NCI-H1694 treated with DMSO at 0.1 percent for 48 hours (cell line): ENCODE measurements at places on chromosomes 5 and 9.

- no peak for DNase-seq
Measured at GRCh38 chr9:108074900-108075299, 585.3 kb upstream of the KLF4 start.

DNA sequence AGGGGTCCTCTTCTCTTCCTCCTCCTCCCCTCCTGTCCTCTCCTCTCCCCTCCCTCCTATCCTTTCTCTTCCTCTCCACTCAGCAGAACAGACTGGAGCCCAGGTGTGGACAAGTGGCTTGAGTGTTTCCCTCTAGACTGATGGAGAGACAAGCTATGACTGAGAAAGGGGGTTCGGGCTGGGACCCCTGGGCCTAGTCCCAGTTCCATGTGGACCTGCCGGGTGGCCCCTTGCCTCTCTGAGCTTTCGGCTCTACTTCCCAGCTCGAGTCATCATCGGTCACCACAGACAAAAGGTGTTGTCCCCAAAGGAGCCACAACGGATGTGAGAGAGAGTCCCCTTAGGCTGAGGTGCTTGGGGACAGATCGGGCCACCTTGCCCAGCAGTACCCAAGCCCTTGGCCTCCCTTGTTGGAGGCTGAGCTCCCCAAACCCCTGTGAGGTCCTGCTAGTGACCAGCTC, 3.4 kb upstream of the RXRA start:
- DNase-seq: no peak

- DNase-seq: no peak
Measured at GRCh38 chr5:16909464-16909863, 26.6 kb downstream of the MYO10 start.

DNA sequence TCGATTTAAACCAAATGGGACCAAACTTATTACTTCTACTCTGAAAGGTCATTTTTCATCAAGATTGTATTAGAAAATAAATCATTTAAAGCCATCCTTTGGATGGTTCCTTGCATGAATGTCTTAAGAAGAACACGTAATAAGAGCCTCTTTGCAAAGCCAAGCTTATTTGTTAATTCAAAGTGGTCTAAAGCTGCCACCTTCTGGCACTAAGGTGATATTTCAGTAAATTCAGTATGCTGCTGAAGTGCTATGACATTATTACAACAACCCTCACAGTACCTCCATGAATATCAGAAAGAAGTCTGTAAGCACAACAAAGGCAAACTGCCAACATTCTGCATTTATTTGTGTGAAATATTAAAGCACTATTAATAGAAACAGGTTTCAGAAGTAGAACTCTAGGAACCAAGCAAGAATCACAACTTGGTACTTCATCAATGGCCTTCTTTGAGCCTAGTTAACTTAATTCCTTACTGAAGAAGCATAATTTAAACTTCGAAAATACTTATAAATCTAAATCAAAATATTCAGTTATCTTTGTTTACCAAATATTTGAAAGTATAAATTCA, 53.1 kb upstream of the TYRP1 start:
- DNase-seq: peak; percentile 62
